ENCODE measurements at places on chromosomes 1 and 21.

DNA sequence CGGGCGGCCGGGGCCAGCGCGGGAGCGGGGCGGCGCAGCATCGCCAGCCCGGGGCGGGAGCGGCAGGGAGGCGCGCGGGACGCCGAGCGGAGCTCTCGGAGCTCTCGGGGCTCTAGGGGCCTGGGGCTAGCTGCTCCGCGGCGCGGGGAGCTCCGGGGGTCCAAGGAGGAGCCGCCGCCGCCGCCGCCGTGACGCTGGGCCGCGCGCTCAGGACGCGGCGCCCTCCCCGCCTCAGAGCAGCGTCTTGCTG is 147 bp downstream of the CLSTN1 start:
- DNase-seq: no peak

GRCh38 chr1:185425163-185425562 is 108.1 kb upstream of the IVNS1ABP start:
- DNase-seq: no peak

GRCh38 chr1:1337793-1338147 is 6.7 kb downstream of the TAS1R3 start:
- no peak for DNase-seq

DNA sequence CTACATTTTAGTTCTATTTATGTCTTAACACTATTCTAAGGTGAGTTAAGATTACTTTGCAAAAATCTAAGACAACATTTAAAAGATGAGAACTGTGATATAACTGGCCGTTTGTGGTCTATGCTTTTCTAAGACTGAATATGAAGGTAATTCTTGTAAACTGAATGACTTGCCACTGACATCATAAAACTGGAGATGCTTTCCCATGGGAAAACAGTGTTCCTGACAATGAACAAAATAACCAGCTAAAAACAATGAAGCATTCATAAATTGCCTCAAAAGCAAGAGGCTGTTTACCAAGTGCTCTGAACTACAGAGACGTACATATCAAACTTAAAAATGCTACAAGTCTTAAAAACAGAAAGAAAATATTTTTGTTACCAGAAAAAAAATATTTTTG is 54.7 kb downstream of the APP start:
- DNase-seq: no peak

GRCh38 chr1:195664628-195665027 is 943.6 kb downstream of the KCNT2 start:
- DNase-seq: no peak

All from stimulated activated CD8-positive, alpha-beta memory T cell treated with anti-CD3 and anti-CD28 coated beads, Interleukin-7, amount 100 ng/mL, for 4 hours (primary cell).